ENCODE measurements at places on chromosomes 2 and 18. TPM values are rescaled to one million over a fixed set of nuclear protein-coding genes. Genes with fewer than 3 reads are reported as not detected.
A peak's percentile ranks its signal among the peaks of the same experiment; 100 is the strongest.

DNA sequence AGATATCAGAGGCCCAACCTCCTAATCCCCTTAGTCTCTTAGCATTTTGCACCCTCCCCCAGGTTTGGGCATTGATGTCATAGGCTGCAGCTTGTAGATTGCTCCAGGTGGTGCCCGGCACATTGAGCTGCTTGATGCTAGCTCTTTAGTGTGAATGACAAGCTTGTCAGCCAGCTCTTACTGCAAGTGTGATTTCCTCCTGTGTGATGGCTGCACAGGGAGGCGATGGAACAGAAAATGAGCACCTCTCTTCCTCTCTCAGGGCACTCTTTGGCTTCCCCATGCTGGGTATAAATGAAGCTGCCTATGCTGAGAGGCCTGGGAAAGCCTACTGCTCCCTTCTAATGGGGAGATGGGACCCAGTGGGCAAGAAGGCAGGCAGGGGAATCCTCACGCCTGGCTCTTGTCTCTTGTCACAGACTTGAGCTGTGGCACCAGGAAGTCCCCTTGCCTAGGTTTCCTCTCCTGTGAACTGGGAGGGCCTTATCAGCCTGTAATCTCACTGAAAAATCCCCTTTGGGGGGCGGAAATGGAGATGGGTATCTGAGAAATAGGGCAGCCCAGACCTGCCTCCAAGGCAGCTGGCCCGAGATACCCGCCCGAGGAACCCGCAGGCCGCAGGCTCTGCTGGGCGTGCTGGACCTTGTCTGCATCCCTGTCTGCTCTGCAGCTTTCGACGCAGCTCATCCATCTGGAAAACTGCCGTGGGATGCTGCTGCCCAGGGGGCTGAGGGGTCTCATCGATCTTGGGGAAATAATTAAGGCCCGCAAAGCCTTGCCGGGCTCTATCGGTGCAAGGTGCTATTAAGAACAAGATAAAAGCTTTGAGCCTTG lies 163.5 kb upstream of the CXCR4 start:
- no peaks in the 10 kb centered on the region for H3K27me3 ChIP-seq
- peak; percentile 31 for DNase-seq
- H3K36me3 ChIP-seq: no peaks in the 10 kb centered on the region
- peak overlapping the region; percentile 80 for H3K27ac ChIP-seq
- H3K4me1 ChIP-seq: peaks cover 41% of the 10 kb centered on the region

DNA sequence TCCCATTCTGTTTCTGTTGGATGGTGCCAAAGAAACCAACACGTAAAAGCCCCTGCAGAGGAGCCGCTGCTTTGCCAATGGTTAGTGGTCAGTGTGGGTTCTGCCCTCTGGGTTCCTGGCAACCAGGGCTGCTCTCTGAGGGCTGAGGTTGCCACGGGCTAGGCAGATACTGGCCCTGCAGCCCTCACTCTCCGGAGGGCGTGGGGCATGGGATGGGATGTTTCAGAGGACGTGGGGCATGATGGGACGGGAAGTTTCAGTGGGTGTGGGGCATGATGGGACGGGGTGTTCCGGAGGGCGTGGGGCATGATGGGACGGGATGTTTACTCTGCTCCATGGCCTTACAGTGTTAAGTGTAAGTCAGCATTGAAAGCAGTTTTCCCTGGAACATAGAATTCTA lies 34.2 kb downstream of the ADI1 start:
- H3K27ac ChIP-seq: peak overlapping the region; percentile 1
- peaks cover 5% of the 10 kb centered on the region for H3K4me1 ChIP-seq
- peaks cover 2% of the 10 kb centered on the region for H3K36me3 ChIP-seq
- H3K4me3 ChIP-seq: no peak overlapping the region
- H3K27me3 ChIP-seq: no peaks in the 10 kb centered on the region

DNA sequence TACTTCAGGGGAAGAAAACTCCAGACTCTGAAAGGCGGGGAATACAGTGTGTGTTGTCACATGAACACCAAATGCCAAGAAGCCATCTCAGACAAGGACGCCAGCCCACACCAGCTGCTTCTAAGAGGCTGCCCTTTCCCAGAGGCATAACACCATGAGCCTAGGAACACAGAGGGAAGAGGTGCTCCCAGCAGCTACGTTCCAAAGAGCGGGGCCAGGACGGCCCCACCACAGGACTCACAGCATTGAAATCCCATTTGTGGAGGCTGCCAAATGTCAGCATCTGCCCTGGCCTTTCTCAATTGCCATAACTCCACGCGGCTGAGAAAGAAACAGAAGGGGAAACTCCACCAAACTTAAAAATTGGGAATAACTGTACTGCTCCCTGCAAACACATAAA lies 20.1 kb upstream of the ID2 start:
- peaks cover 48% of the 10 kb centered on the region for H3K27me3 ChIP-seq
- peaks cover 29% of the 10 kb centered on the region for H3K4me1 ChIP-seq
- H3K4me3 ChIP-seq: no peak overlapping the region
- no peak for DNase-seq
- no peaks in the 10 kb centered on the region for H3K36me3 ChIP-seq

- peaks cover 27% of the 10 kb centered on the region for H3K27me3 ChIP-seq
- H3K27ac ChIP-seq: no peak overlapping the region
- H3K4me1 ChIP-seq: no peaks in the 10 kb centered on the region
Observed at GRCh38 chr18:292271-292670, 24.4 kb upstream of the THOC1 start.

DNA sequence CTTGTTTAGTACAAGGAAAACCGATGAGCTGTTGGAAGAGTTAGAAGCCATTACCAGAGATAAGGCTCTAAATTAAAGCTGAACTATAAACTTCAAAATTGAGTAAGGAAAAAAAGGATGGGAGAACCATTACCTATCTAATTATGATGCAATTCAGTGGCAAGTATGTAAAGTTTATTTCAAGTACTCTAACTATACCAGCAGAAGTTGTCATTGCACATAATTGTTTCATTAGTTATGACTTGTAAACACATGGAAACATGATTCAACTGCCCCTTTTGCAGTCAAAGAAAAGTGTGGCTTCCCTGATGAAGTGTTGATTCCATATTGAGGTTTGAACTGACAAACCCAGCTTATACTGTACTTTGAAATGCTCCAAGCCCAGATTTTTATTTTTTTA lies 324.1 kb upstream of the KCNJ3 start:
- peaks cover 5% of the 10 kb centered on the region for H3K27me3 ChIP-seq
- H3K36me3 ChIP-seq: no peaks in the 10 kb centered on the region
- H3K4me3 ChIP-seq: no peak overlapping the region

GRCh38 chr2:85771486-85771885 lies 17.7 kb downstream of the ATOH8 start:
- no peaks in the 10 kb centered on the region for H3K36me3 ChIP-seq
- peaks cover 41% of the 10 kb centered on the region for H3K27me3 ChIP-seq
- no peaks in the 10 kb centered on the region for H3K4me1 ChIP-seq
- H3K4me3 ChIP-seq: no peak overlapping the region

DNA sequence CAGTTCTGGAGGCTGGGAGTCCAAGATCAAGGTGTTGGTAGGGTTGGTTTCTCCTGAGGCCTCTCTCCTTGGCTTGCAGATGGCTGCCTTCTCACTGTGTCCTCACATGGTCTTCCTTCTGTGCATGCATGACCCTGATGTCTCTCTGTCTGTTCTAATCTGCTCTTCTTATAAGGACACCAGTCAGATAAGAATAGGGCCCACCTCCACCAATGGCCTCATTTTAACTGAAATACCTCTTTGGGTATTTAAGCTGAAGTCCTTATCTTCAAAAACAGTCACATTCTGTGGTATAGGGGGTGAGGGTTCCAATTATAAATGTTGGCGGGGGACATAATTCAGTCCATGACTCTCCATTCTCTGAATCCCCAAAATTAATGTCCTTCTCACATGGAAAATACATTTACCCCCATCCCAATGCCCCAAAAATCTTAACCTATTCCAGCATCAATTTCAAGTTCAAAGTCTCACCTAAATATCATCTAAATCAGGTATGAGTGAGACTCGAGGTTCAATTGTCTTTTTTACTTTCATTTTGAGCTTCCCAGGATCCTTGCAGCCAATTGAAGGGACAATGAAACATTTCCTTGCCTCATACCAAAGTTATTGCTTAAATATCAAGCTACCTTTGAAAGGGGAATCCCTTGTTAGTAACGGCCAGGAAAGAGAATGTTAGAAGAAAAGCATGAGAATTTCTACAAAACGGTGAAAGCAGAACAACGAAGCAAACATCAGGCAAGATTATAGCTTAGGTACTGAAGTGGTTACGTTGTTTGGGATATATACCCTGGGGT lies 20.6 kb upstream of the CNOT11 start:
- peaks cover 6% of the 10 kb centered on the region for H3K36me3 ChIP-seq
- H3K4me1 ChIP-seq: peaks cover under 1% of the 10 kb centered on the region
- DNase-seq: no peak

DNA sequence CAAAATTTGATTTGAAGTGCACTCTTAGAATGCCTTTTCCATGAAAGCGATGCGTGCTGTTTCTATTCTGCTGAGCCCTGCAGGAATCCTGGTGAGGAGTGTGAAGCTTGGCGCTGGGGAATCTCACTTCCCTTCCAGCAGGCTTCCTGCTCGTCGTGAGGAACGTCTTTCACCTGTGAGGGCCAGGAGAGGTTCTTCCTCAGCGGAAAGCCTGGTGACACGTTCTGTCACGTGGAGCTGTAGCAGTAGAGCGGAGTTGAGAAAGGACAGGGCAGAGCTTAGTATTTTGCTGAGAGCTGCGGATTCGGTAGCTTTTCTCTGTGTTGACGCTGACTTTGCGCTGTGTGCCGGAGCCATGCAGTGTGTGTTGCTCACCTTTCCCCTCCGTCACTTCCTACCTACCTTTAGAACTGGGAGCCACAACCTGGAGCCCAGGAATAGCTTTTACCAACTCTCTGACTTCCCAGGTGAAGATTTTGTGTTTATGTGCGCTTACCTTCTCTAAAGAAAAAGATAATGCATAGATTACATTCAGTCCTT lies 294.8 kb downstream of the PTGR3 start:
- H3K27me3 ChIP-seq: no peaks in the 10 kb centered on the region
- no peak for DNase-seq
- no peaks in the 10 kb centered on the region for H3K36me3 ChIP-seq
- no peak overlapping the region for H3K27ac ChIP-seq

GRCh38 chr18:32072321-32072720 lies 19.4 kb upstream of the RNF138 start:
- no peak overlapping the region for H3K27ac ChIP-seq
- H3K4me3 ChIP-seq: no peak overlapping the region
- H3K27me3 ChIP-seq: no peaks in the 10 kb centered on the region

GRCh38 chr2:217338306-217338916 lies 478.5 kb upstream of the TNP1 start:
- H3K4me3 ChIP-seq: no peak overlapping the region
- H3K27me3 ChIP-seq: no peaks in the 10 kb centered on the region
- H3K4me1 ChIP-seq: no peaks in the 10 kb centered on the region
- H3K36me3 ChIP-seq: no peaks in the 10 kb centered on the region

- H3K27ac ChIP-seq: no peak overlapping the region
- no peak overlapping the region for H3K4me3 ChIP-seq
- no peaks in the 10 kb centered on the region for H3K36me3 ChIP-seq
- no peaks in the 10 kb centered on the region for H3K27me3 ChIP-seq
- no peak for DNase-seq
Observed at GRCh38 chr2:142140434-142140845, 9.6 kb upstream of the LRP1B start.

DNA sequence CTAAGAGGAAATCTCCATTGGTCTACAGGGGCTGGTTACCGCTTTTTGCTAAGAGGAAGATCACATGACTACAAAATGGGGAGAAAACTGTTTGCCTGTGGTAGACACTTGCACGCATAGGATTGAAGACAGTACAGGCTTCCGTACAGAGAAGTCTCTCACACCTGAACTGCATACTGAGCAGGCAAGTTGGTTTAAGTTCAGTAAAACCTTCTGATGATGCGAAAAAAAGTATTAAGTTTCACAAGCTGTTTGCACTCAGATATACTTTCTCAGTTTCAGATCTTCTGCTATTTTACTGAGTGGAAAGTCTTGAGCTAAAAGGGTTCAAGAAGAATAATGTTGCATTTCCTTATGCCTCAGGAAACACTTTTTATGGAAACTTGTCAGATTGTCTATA lies 292.2 kb upstream of the MC4R start:
- H3K27ac ChIP-seq: no peak overlapping the region
- DNase-seq: no peak

DNA sequence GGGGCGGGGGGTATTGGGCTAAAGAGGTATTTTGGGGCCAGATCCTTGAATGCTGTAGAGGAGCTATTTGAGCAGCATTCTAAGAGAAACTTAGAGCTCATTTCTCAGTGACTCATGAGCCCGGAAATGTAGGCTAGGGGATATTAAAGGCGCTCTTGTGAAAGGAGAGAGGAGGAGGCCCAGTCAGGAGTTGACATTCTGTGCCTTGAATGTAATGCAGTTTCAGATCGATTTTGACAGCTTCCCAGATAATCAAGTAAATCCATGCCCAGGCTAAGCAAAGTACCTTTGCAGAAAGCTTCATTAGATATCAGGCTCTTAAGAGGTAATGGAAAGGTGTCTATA lies 1.5 kb downstream of the CAB39 start:
- H3K36me3 ChIP-seq: peaks cover 27% of the 10 kb centered on the region
- peak overlapping the region; percentile 98 for H3K27ac ChIP-seq
- H3K4me1 ChIP-seq: peaks cover 50% of the 10 kb centered on the region
- DNase-seq: peak; percentile 16
- H3K27me3 ChIP-seq: no peaks in the 10 kb centered on the region

DNA sequence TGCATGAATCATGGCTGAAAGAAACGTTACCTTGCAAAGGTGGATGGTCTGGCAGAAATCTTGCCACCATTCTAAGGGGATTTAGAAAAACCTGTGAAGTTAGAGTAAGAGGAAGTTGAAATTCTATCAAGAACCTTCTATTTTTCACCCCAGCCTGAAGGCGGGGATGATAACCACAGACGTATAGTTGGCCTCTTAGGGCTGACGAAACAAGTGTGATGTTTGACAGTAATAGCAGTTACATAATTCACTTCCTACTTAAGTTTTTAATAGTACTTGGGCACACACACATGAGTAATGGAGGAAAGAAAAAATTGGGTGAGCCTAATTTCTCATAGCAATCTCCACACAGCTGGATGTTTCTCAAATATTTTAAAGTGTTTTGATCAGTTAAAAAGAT lies 336.6 kb upstream of the SALL3 start:
- peak overlapping the region; percentile 25 for H3K4me3 ChIP-seq
- no peaks in the 10 kb centered on the region for H3K36me3 ChIP-seq

GRCh38 chr18:35710581-35710980 lies 129.0 kb downstream of the GALNT1 start:
- no peaks in the 10 kb centered on the region for H3K27me3 ChIP-seq
- no peak for DNase-seq
- peaks cover 42% of the 10 kb centered on the region for H3K36me3 ChIP-seq

GRCh38 chr2:231187736-231188505 lies 10.5 kb upstream of the ARMC9 start:
- H3K27me3 ChIP-seq: peaks cover 40% of the 10 kb centered on the region
- no peak for DNase-seq
- H3K4me1 ChIP-seq: no peaks in the 10 kb centered on the region
- no peak overlapping the region for H3K27ac ChIP-seq
- H3K36me3 ChIP-seq: no peaks in the 10 kb centered on the region

The HNMT gene
- total RNA-seq: not detected

The POTEJ gene
- total RNA-seq: not detected

The RAD51AP2 gene
- not detected for total RNA-seq

Data from activated naive CD8-positive, alpha-beta T cell treated with anti-CD3 and anti-CD28 coated beads for 36 hours (primary cell).